ENCODE measurements at places on chromosomes 5 and 9. TPM values are rescaled to one million over a fixed set of nuclear protein-coding genes. Genes with fewer than 3 reads are reported as not detected.

Gene C5orf52
- not detected for total RNA-seq

Gene CDH12
- not detected for total RNA-seq

Gene JMY
- total RNA-seq: 3.0 TPM

Gene STING1
- 1.1 TPM for total RNA-seq

Gene PCDHA2
- not detected for total RNA-seq

Gene PKN3
- 13.4 TPM for total RNA-seq

Gene PCDHA10
- total RNA-seq: 0.03 TPM

Gene SPINK4
- not detected for total RNA-seq

Gene PTPDC1
- total RNA-seq: 3.1 TPM

Gene NME5
- not detected for total RNA-seq

Gene ANXA1
- 1,171 TPM for total RNA-seq

Gene PIP5K1B
- not detected for total RNA-seq

Gene NELFB
- total RNA-seq: 45.1 TPM

Gene POU5F2
- not detected for total RNA-seq

Gene FGD3
- total RNA-seq: 0.14 TPM

Gene SPATA31A7
- not detected for total RNA-seq

Gene TAF11L5
- total RNA-seq: not detected

Gene IGFBPL1
- total RNA-seq: 2.3 TPM

Gene TAF11L10
- not detected for total RNA-seq

All from A549 treated with GW870086 at 1 μM for 4 hours (cell line).